Effector CD8-positive, alpha-beta T cell (primary cell): ENCODE measurements at places on chromosomes 6 and 20.

GRCh38 chr6:150741633-150742200 is 123.8 kb upstream of the MTHFD1L start:
- no peak for DNase-seq

DNA sequence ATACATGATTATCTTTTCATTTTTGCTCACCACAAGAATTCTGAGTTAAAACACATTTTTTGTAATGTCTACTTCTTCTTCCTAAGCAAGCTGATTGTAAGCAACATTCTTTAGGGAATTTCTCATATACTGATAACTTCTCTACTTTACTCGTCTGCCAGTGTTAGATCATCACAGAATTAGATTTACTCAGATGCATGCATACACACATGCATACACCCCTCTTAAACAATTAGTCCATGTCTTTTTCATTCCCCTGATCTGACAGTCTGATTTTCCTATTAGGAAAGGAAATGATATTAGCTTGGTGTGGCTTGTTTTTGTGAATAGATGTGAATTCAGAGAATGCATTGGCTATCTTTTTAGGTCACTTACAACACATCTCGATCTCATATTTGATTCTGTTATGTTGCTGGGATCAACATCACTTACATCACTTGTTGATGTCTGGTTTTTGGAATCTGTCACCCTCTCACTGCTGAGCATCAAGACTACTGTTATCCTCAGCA is 91.4 kb downstream of the FIG4 start:
- DNase-seq, result no peak

DNA sequence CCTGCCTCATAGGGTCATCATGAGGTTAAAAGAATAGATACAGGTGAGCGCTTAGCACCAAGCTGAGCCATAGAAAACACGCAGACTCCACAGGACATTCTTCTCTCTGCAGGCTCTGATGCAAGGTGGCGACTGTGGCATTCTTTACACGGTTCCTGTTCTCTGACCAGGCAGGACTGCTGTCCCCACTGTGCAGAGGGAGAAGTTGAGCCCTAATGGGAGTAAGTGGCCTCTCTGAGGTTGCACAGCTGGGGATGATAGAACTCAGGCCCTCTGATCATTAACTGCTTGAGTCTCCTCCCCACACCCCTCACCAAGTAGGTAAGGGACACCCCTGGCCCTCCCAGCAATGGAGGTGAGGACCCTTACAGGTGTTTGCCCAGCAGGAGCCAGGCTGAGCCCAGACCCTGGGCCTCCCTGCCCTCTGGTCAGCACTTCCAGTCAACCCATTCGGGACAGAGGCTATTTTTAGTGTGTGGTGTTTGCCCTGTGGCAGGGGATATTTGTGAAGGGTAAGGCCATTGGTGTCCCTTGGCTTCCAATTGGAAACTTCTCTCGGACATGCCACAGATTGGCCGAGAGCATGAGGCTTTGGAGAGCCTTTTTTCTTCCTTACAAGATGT is 116.8 kb downstream of the VEGFA start:
- no peak for DNase-seq

GRCh38 chr6:145544041-145544440 is 191.3 kb downstream of the EPM2A start:
- DNase-seq, result no peak

DNA sequence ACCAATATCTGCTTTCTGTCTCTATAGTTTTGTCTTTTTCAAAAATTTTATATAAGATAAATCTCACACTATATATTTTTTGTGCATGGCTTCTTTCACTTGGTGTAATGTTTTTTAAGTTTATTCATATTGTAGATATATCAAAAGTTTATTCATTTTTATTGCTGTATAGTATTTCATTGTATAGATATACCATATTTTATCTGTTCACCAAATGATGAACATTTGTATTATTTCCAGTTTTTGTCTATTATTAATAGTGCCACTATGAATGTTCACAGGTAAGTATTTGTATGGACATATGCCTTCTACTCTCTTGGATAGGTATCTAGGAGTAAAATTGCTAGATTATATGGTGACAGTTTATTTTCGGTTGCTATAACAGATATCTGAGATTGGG is 289.5 kb upstream of the CITED2 start:
- no peak for DNase-seq

DNA sequence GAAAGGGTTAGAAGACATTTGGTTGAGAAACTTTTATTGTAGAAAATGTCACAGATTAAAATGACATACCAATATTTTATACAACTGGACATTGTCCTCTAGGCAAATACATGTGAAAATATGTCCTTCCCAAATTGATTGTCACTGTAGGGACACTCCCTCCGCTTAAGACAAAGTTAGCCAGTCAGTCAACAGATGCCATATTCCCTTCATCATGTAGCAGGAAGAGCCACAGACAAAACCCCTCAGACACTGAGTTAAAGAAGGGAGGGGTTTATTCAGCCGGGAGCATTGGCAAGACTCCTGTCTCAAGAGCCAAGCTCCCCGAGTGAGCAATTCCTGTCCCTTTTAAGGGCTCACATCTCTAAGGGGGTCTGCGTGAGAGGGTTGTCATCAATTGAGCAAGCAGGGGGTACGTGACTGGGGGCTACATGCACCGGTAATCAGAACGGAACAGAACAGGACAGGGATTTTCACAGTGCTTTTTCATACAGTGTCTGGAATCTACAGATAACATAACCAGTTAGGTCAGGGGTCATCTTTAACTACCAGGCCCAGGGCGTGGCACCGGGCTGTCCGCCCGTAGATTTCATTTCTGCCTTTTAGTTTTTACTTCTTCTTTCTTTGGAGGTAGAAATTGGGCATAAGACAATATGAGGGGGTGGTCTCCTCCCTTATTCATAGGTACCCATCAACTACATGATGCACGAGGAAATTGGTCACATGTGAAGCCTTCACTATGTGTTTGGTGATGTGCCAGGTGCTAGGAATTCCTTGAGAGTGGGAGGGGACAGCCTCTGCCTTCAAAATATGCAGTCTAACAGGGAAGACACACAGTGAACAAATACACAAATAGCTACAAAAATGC is 155.7 kb upstream of the CDYL start:
- no peak for DNase-seq
